ENCODE measurements at places on chromosomes 11 and 22.

- no peak for DNase-seq
These were observed 27.7 kb downstream of the EMID1 start for GRCh38 chr22:29233277-29233877.

DNA sequence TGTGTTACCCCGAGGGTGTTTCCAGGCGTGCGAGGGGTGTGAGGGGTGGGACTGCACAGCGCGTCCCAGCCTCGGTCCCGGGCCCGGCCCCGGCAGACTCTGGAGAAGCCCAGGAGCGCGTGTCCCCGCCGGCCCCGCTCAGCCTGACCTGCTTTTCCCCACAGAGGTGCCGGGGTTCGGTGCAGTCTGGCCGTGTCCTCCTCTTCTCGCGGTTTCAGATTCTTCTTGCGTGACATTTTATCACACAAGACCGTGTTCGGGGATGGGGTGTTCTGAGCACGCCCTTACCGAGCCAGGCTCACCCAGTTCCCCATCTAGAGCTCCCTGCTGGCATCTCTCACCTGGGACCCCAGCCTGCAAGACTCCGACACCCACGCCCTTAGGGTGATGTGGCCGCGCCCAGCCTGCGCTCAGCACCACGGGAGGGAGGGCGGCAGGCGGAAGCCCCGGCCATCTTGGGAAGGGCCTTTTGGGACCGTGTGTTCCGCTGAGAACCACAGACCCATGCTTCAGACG is 775.6 kb downstream of the BRD1 start:
- no peak for DNase-seq

DNA sequence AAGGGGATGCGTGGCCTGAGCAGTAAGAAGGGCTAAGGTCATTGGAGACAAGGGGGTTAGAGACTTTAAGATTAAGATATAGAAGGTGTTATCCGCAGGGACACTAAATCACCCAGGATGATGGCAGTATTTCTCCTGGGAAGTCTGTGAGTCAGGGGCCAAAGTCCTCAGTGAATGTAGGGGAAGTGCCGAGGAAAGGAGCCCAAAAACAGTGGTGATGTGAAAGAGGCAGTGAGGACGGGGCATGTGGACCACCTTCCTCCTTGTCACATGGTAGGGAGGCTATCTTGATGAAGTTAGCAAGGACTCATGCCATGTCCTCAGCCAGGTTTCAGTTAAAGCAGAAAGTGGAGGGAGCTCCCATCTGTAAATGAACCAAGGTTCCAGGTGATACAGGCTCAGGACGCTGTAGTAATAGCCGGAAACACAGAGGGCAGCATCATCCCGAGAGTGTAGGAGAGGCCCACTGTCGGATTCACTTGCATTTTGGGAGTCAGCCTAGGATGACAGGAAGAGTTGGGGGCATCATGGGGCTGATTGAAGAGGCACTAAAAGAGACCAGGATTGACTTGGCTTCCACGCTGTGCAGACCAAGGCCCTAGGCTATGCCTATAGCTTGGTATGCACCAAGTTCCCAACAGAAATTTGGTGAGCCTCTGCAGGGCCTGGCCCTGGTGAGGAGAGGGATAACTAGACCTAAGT is 33.5 kb downstream of the WEE1 start:
- no peak for DNase-seq

DNA sequence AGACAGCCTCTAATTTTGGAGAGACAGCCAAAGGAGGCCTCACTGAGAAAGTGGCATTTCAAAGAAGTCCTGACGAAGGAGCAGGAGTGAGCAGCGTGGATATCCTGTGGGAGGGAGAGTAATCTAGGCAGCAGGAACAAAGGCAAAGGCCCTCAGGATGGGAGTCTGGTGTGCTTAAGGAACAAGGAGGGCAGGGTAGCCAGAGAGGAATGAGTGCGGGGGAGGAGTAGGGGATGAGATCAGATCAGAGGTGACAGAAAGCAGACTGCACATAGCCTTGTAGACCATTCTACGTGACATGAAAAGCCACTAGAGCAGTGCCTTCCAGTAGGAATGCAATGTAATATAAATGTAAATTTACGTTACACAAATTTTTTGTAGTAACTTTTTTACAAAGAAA is 5.6 kb downstream of the SLC36A4 start:
- DNase-seq = no peak

- DNase-seq = no peak
These were observed 32.3 kb upstream of the RFPL3 start for GRCh38 chr22:32325416-32325801.

DNA sequence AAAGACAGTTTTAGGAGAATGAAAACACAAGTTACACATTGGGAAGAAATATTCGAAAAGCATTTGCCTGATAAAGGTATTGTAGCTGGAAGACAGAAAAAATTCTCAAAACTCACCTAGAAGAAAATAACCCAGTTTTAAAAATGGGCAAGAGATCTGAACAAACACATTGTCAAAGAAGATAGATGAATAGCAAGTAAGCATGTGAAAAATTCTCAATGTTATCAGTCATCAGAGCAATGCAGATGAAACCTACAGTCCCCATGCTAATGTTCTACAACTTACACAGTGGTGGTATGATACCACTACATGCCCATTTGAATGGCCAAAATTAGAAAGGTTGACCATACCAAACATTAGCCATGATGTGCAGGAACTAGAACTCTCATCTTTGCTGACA is 29.4 kb downstream of the PPARA start:
- DNase-seq = no peak

GRCh38 chr22:48876951-48877350 is 950.7 kb downstream of the BRD1 start:
- no peak for DNase-seq

GRCh38 chr11:79697905-79698304 is 257.1 kb upstream of the TENM4 start:
- no peak for DNase-seq

DNA sequence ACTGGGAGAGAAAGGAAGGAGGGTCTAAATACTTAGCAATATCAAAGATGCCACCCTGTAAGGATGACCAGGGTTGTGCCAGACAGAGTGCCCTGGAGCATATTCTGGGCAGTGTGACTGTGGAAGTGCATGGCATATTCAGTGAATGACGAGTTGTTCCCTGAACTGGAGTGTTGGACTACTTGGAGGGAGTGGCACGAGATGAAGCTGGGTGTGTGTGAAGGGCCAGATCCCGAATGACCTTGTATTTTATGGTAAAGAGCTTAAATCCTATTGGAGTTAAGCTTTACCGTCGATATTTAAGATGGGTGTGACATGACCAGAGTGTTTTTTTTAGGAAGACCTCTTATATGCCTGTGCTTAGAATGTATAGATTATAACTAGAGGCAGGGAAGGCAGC is 48.8 kb downstream of the STIM1 start:
- DNase-seq = no peak

DNA sequence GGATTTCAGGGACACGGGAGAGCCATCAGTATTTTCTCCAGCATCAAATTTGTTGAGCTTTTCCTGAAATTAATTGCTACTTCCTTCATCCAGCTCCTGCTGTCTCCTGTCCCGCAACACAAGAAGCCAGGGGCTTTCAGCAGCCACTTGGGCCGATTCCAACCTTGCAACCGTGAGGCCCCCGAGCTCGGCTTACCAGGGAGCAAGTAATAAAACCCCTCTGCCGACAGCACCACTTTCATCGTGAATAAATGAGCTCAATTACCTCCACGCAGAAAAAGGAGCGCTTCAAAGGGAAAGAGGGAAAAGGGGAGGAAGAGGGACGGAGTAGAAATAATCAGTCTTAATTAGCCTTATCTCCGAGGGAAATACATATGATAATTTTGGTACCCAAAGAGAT is 76.6 kb downstream of the CELSR1 start:
- DNase-seq = no peak

- no peak for DNase-seq
These were observed 3.9 kb downstream of the LMF2 start for GRCh38 chr22:50503475-50504145.

DNA sequence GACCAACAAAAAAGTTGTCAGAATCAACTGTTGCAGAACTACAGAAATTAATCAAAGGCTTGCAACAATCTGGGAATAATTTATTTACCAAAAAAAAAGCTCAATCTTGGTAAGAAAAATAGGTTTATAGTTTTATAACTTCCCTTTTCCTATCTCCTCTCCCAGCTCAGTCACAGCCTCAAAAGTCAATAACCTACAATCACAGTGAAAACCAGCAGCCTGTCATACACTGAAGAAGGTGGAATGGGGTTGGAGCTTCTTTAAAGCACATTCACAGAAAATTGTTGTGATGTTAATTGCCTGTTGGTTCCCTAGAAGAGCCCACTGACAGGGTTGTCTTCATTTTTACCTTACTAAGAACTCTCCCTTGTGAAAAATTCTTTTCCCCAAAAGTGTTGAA is 50.7 kb upstream of the CEP126 start:
- DNase-seq = no peak

Data from AG09319 (cell line).